ENCODE measurements at places on chromosomes 13 and 19.

DNA sequence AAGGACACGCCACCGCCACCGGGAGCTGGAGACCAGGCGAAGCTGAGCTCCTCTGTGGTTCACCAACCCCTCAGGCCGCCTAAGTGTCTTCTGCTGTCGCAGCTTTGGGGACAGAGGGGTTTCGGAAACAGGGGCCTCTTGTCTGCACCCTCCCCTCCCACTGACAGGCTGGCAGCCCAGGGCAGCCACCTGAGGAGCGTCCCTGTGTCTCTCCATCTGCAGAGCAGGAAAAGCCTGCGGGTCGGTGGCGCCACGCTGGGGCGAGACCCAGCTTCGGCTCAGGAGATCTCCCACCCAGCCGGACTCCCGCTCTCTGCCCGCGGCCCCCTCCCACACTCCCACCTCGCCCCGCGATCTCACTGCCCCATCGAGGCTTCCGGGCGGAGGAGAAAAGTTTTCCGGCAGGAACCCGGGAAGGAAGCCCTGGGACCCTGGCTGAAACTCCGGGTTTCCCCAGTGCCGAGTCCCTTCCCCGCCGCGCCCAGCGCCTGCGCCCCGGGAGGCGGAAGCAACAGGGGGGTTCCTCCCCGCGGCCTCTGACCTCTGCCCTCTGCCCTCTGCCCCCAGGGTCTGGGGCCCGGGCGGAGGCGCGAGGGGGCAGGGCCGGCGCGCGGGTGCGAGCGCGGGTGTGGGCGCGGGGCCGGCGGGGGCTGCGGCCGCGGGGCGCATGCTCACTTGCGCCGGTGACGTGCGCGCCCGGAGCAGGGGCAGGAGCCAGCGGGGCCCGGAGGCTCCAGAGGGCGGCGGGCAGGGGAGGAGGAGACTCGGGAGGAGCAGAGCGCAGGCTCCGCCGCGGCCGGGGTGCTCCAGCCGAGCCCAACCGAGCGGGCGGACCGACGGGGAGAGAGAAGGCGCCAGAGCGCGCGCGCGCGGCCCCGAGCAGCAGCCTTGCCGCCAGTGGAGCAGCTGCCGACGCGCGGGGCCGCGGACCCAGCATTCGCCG is at the start of gene ATP11A:
TSS of gene ATP11A (plus strand) at position 736 of the 943 bp plus-strand sequence. CDS start 379 bp downstream, outside the sequence.
- peak; percentile 93 for DNase-seq

- DNase-seq = no peak
Measured at GRCh38 chr13:113077953-113078901, 27.4 kb upstream of the F7 start.

- DNase-seq = no peak
Measured at GRCh38 chr19:56282809-56283208, 10.3 kb downstream of the EDDM13 start.

- DNase-seq = no peak
Measured at GRCh38 chr19:28980236-28980868, 232.6 kb downstream of the UQCRFS1 start.

DNA sequence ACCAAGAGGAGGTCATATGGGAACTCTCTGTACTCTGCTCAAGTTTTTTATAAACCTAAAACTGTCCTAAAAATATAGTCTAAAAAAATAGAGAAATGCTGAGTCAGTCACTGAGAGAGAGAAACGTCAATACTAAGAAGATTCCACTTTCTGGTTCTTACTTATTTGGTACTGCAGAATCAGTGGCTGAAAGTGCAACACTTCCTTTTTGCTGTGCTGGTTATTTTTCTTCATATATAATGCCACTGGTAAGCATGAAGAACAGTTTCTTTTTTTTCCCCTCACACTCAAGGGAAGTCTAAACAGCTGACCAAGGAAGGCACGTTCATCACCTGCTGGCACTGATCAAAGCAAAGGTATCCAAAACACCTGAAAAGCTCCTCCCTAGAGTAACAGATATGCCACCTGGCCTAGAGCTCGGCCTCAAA is 44.3 kb upstream of the N4BP2L1 start:
- DNase-seq = peak; percentile 12

- no peak for DNase-seq
Measured at GRCh38 chr13:94947392-94947791, 235.0 kb upstream of the SOX21 start.

- DNase-seq = peak; percentile 18
Measured at GRCh38 chr19:8528500-8528899, 14.5 kb upstream of the ZNF414 start.

- no peak for DNase-seq
Measured at GRCh38 chr13:48695776-48696175, 42.0 kb downstream of the CYSLTR2 start.

DNA sequence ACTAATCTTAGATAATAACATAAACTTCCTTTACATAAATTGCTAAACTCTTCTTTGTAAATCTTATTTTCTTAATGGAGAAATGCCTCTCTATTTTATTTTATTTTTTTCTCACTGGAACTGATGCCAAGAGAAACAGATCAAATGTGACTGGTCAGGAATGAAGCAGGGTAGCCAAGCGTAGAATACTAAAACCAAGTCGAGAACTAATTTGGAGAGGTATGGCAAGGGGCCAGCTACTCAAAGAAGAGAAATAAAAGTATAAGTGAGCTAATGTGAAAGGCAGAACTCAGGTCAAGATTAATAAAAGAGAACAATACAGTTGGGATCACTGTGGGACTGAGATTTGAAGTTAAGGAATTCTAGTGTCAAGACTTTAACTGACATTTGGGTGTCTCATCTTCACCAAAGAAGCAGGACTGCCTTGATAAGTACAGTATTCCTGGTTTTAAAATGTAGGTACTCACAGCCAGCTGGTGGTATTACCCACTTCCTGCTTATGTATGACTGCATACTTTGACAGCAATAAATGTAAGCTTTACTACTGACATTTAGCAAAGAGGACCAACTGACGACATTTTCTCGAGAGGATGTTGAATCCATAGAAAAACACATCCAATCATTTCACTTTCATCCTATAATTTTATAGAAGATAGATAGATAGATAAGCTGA is 1192.2 kb downstream of the EFNB2 start:
- peak; percentile 59 for DNase-seq

DNA sequence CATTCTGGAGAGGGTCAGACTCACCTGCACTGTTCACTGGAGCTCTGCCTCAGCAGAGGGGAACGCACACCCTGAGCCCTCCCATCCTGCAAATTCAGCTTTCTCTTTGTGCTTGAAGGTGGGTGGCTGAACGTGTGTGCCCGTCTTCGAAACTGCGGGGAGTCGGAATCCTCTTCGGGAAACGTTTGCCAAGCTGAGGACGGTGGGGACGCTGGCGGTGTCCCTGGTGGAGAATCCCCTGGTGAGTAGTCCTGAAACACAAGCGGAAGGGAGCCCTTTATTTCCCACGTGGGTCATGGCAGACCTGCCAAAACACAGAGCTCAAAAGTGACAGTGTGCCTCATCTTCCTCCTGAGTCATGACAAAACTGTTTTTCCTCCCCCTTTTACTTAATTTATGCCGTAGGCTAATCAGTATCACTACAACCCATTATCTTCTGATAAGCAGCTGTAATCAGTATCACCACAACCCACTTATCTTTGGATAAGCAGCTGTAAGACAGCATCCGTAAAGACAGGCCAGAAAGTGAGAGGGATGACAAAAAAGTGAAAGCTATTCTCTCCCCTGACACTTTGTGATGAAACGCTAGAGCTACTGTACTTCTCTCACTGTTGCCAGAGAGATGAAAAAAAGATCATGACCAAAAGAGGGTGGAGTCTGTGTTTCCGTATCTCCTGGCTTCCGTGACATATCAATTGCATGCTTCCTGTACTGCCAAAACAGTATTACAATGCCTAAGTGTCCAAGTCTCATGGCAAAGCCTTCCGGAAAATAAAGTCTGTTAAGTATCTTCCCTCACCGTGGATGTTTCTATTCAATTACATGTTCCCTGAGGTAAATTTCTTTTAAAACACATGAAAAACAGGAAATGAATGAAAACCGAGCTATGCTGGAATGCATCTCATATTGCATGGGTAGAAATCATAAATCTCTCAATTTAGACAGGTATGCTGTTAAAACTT is 155.5 kb downstream of the TBC1D4 start:
- peak; percentile 73 for DNase-seq

DNA sequence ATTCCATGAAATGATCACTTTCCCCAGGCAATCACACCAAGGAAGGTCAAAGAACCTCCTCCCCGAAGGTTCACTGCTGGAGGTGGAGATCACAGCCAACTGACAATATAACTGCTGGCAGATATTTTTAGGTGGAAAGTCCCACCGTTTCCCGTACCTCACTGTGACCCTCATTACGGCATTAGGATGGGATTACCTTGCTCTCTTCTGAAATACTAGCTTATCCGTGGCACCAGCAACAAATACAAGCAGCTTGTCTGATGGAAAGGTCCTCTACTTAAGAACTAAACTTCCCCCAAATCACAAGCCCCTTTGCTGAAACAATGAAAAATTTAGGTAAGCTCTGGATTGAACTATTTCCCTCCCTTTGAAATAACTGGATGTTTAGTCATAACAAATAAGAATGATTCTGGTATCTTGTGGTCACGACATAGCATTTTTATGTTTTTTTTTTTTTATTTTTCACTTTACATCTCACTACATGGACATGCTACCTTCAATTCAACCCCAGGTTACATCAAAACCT is 178.9 kb downstream of the COL4A1 start:
- DNase-seq = peak; percentile 62

DNA sequence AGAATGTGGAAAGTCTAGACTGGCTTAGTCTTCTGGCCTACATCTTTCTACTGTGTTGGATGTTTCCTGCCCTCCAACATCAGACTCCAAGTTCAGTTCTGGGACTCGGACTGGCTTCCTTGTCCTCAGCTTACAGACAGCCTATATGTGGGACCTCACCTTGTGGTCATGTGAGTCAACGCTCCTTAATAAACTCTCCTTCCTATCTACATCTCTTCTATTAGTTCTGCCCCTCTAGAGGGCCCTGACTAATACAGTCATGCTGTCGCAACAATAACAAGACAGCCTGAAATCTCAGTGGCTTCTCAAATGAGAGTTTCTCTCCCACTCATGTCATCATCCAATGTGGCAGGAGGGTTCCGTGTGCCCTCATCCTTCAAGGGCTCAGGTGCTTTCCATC is 347.8 kb downstream of the MZT1 start:
- DNase-seq = peak; percentile 45

DNA sequence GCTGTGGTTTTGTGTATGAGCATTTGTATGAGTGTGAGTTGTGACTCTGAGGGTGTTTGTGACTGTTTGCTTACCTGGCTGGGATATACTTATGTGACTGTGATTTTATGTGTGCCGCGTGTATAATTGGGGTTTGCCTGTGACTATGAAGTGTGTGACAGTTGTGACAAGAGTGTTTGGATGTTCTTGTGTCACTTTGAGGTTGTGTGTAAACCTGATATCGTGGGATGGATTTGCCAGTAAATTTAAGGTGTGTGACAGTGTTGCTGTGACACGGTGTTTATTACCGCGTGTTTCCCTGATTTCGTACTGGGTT is 442 bp downstream of the ZNF420 start:
- DNase-seq = no peak

GRCh38 chr19:46812977-46813838 is 24.8 kb upstream of the SLC1A5 start:
- no peak for DNase-seq

- DNase-seq = no peak
Measured at GRCh38 chr19:10587022-10587838, at the start of gene AP1M2. Gene AP1M2 (minus strand): TSS chr19:10587312. CDS start chr19:10587231, 81 bp downstream.

GRCh38 chr13:61170856-61171255 is 244.8 kb downstream of the PCDH20 start:
- DNase-seq = no peak

DNA sequence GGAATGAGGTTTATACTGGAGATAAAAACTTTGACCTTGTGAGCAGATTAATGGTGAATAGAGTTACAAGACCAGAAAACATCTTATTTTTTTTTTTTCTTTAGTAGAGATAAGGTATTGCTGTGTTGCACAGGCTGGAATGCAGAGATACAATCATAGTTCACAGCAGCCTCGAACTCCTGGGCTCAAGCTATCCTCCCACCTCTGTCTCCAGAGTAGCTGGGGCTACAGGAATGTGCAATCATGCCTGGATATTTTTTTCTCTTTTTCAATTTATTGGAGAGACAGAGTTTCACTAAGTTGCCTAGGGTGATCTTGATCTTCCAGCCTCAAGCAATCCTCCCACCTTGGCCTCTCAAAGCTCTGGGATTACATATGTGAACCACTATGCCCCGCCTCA is 2139.1 kb downstream of the PCDH9 start:
- no peak for DNase-seq

- no peak for DNase-seq
Measured at GRCh38 chr13:50951366-50951765, 41.8 kb downstream of the RNASEH2B start.

GRCh38 chr19:4866595-4867424 is 657 bp downstream of the PLIN3 start:
- DNase-seq = peak; percentile 46

DNA sequence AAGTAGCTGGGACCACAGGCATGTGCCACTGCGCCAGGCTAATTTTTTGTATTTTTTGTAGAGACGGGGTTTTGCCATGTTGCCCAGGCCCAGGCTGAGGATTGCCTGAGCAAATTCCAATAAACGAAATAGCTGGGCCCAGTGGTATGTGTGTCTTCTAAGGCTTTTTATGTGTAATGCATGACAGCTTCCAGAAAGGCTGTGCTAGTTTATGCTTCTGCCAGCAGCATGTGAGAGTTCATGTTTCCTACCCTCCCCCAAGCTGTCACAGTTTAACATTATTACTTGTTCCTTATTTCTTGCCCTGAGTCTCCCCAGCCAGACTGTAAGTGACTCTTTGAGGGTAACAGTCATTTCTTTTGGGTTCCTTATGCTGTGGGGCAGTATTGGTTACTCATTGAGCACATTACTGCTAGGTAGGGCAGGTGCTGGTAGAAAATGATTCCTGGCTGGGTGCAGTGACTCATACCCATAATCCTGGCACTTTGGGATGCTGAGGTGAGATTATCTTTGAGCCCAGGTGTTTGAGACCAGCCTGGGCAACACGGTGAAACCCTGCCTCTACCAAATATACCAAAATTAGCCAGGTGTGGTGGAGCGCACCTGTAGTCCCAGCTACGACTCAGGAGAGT is 13.6 kb downstream of the GPATCH1 start:
- DNase-seq = no peak

- no peak for DNase-seq
Measured at GRCh38 chr19:376111-376470, 31.5 kb upstream of the MIER2 start.

GRCh38 chr19:44748426-44749254 is at the start of gene BCL3:
Gene BCL3 (plus strand): TSS chr19:44748708. CDS start chr19:44748791, 83 bp downstream.
- peak; percentile 66 for DNase-seq

DNA sequence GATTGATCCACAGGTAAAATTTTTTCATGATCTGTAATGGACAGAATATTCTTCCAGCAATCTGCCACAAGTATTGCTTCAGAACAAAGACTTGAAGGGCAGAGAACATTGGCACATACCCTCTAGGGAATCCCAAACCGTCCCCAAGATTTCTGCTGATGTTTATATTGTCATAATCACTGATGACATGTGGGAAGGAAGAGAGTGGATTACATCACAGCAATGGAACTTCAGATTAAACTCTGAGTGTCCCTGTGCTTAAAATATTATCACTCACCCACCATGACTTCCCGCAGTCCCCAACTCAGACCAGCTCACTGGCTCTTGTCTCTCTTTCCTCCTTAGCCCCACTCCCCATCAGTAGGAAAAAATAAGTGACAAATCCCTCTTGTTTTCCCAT is 8.5 kb upstream of the TPT1 start:
- DNase-seq = peak; percentile 50

GRCh38 chr13:26619358-26619757 is 61.9 kb downstream of the WASF3 start:
- peak; percentile 87 for DNase-seq
